ENCODE measurements at places on chromosomes 2 and 18.

GRCh38 chr2:216078776-216079175 is 2.8 kb downstream of the PECR start:
- DNase-seq, result no peak

DNA sequence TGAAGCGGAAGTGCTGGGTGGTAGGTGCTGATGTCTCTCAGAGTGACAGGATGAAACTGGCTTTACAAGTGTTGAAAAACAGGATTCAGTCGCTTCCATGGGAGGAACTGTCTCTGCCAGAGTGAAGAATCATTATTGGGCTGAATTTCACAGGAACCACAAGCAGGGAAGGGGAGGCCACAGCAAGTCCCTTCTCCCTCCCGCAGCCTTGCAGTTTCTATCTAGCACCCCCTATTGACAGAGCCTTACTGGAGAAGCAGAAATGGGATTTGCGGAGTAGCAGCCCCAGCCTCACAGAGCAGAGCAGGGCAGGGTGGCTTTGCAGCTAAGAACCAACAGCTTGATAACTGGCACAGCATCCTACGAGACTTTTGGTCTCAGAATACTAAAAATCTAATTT is 33.3 kb upstream of the RMP24 start:
- no peak for DNase-seq

DNA sequence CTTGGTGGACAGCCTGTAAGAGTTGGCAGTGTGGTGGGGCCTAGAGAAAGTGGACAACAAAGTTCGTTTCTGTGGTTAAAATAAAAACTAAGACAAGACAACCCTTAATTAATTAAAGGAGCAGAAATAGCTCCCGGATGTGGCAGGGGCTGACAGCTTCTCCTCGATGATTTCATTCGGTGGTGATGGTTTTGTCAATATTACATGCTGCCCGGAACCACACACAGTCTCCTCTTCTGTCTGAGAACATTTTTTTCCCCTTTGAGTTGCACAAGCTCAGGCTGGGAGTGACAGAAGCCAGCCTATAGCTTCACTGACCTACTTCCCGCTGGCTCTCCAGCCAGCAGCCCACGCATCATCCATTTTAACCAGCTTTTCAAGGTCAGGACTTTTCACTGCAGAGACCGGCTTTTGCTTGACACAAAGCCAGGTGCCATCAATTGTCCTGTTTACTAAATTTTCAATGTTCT is 378.8 kb downstream of the SLC4A3 start:
- no peak for DNase-seq

GRCh38 chr18:53850902-53851301 is 373.6 kb downstream of the MBD2 start:
- no peak for DNase-seq

DNA sequence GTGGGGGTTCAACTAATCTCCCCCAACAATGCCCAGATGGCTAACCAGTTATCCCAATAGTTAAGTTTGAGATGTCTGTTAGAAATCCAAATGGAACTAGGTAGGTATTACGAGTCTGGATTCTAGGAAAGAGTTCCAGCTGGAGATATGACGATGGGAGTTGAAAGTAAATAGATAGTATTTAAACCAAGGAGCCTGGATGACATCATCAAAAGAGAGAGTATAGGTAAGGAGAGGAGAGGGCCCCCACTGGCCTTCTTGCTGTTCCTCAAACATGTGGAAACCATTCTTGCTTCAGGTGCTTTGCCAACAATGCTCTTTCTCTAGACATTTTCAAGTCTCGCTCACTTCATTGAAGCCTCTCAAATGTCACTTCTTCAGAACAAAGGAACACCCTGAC is 26.0 kb upstream of the PAIP2B start:
- DNase-seq, result no peak

All from stimulated activated CD4-positive, alpha-beta T cell treated with anti-CD3 and anti-CD28 coated beads, Interleukin-4, amount 100 ng/mL, for 4 hours (primary cell).